Brain pericyte (primary cell): ENCODE measurements at places on chromosomes 2 and 18.

- peak; percentile 82 for DNase-seq
Measured at GRCh38 chr18:48902023-48902855, 48.5 kb downstream of the SMAD7 start.

GRCh38 chr2:218218268-218219185 is 1.5 kb downstream of the ARPC2 start:
- DNase-seq, result no peak

GRCh38 chr2:159516241-159516758 is 100.0 kb downstream of the BAZ2B start:
- no peak for DNase-seq

GRCh38 chr2:70565039-70565731 is 11.6 kb upstream of the TGFA start:
- DNase-seq, result no peak

DNA sequence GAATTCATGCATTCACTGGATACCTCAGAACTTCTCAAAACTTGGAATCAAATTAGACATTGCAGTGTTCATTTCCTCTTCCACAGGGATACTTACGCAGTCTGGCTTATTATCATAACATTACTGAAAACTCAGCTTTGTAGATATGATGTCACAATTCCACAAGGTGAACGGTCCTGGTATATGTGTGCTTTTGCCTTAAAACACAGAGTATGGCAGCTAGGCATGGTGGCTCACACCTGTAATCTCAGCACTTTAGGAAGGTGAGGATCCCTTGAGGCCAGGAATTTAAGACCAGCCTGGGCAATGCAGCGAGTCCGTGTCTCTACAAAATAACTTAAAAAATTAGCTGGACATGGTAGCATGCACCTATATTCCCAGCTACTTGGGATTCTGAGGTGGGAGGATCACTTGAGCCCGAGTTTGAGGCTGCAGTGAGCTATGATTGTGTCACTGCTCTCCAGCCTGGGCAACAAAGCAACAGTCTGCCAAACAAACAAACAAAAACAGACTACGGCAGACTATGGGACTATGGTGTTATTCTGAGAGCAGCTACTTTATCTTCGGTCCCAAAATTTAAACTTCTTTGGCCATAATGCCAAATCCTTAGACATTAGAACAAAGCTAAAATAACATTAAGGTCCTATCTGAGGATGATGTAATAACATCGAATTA is 1191.9 kb upstream of the SLC39A10 start:
- no peak for DNase-seq
